Bone marrow (tissue), 2 donors: ENCODE measurements at places on chromosomes 7 and 10.

DNA sequence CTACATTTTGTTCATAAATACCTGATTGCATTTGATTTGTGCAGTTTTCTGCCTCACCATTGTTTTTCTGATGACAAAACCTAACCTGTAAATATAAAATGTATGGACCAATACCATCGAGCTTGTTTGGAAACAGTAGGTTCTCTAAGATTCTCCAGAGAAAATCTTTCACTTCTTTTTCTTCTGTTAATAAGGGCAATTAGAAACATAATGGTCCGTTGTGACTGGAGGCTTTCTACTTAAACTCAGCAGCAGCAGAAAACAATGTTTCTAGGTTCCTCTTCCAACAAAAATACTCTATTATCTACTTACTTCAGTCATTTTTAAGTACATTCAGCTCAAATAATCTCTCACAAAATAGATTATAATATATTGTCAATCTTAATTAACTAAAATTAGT, 601.5 kb downstream of the PHTF2 start:
- DNase-seq: no peak

DNA sequence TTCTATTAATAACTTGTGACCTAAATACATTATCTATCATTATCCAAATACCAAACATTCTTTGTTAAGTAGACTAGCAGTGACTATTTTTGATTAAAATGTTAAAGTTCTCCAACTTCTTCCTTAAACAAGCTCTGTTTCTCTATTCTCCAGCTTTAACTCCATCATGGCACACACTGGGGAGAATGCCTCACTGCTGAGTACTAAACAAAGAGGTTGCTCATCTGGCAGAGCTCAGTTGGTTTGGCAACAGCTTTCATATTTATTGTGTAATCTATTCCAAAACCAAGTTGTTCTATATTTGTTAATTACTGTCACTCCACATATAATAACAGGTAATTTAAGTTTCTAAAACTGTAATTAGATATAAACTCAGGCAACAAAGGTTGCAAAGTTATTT, 89.6 kb downstream of the USP6NL start:
- no peak for DNase-seq

GRCh38 chr7:5595545-5596045, 172.0 kb upstream of the TNRC18 start:
- no peak for DNase-seq

DNA sequence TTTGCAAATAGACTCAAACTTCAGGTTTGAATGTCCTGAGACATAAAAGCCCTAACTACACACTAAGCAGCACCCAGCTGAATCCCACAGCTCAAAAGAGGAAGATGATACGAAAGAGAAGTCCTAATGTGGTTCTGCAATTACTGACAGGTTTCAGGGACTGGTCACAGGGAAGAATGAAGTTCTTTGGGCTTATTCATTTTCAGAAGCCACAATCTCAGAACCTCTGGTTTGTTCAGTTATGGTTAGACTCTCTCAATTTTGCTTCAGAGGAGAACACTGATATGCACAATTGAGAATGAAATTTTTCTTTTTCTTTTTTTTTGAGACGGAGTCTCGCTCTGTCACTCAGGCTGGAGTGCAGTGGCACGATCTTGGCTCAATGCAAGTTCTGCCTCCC, 94.6 kb upstream of the FAM180A start:
- no peak for DNase-seq

DNA sequence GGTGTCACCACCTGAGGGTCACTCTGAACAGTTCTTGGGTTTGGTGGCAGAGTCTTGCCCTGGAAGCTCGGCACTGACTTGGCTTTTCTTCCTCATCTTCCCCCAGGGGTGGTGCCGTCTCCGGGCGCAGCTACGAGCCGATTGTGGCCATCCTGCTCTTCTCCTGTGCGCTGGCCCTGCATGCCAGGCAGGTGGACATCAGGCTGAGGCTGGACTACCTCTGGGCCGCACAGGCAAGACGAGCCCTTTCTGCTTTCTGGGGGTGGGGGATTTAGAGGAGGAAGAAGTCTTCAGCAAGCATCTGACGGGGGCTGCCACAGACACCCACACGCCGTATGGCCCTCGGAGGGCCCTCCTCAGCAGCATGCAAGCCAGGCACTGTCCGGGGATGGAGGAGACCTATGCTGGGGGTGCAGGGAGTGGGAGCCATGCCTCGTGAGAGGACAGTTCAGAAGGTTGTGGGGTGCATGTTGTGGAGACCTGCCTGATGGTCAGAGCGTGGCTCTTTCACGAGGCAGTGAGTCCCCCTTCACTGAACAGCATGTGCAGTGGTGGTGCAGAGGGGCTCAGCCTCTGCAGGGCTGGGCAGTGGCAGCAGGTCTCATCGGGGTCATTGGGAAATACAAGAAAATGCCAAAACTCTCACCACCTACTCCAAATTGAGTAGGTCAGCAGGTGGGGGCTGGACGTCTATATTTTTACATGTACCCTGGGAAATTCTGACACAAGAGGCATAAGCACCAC, 112.4 kb downstream of the ADCY1 start:
- DNase-seq: no peak

DNA sequence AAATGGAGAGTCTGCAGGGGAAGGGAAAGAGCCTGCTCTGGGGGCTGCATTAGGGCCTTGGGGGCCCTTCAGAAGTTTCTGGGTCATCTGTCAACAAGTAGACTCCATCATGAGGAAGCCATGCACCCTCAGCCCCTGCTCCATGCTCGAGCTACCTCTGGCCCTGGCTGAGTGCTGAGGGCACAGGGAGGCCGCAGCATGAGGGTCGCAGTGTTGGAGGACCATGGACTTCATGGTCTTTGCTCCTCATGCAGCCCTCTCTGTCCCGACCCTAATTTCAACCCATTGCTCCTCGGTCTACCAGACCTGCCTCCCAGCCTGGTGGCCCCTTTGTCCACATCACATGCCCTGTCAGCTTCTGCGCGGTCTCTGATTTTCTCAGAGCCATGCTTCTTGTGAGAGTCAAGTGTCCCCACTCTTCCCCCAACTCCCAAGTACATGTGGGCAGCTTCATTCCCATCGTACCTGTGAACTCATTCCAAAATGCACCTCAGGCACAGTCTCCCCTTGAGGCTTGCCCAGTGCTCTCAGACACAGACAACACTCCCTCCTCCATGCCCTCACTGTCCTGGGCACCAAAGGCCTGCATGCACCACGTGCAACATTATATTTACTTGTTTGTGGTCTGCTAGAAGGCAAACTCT, 14.7 kb downstream of the ZNF488 start:
- no peak for DNase-seq
